ENCODE measurements at places on chromosomes 16 and 17. TPM values are rescaled to one million over a fixed set of nuclear protein-coding genes. Genes with fewer than 3 reads are reported as not detected.
A peak's percentile ranks its signal among the peaks of the same experiment; 100 is the strongest.

GRCh38 chr17:34299027-34299426 is 13.5 kb downstream of the CCL11 start:
- DNase-seq = no peak

DNA sequence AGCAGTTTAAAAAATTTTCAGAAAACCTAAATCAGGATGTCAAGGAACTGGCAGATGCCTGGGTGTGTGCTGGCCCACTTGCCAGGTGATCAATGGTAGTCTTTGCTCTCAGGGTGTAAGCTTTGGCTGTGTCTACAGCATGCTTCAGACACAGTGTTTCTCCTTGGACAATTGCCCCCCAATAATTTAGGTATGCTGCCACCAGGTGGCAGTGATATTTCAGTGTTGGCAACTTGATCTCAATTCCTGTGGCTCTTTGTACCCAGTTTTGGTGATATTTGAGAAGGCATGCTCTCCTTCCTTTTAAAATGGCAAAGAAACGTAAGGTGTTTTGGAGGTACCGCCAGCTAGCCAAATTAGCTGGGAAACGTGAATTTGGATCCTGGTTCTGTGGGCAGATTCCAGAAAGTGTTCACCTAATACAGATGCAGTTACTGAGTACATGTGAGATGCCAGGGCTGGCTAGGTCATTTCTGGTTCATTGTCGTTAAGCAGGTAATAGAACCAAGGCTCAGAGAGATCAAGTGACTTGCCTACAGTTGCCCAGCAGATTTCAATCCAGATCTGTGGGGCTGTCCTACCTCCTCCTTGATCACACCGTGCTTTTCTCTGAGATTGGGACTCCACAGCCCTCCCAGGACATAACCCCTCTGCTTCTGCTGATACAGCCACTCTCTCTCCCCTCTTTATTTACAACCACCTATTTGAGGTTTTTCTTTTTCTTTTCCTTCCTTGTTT is 155.6 kb upstream of the PLCG2 start:
- peak; percentile 59 for DNase-seq

SMPD3 gene
- total RNA-seq = 0.71 TPM

DNA sequence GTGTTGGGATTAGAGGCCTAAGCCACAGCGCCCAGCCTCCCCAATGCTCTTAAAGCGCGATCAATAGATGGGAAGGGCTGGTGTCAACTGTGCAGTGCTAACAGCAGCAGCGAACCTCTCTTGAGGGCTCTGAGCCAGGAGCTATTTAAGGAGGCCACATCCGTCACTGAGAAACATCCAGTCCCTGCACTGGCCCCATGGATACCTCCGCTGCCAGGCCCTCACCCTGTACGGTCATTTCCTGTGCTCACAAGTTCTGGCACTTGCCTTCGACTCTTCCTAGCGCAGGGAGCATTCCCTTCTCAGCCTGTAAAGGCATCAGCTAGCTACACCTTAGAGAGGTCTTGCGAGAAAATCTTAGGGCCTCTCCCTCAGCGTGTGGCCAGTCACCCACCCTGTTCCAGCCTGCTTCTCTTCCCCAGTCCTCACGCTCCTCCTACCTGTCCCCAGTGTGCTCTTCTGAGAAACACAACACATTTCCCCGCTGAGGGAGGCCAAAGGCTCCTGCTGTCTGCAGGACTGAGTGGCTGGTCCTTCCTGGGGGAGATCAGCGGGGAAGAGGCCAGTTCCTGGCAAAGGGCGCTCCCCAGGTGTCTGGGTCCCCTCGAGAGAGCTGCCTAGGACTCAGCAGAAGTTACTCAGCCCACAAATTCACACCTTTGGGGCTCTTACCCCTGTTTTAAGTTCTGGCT is 28.6 kb downstream of the GTF3C1 start:
- DNase-seq = no peak

DNA sequence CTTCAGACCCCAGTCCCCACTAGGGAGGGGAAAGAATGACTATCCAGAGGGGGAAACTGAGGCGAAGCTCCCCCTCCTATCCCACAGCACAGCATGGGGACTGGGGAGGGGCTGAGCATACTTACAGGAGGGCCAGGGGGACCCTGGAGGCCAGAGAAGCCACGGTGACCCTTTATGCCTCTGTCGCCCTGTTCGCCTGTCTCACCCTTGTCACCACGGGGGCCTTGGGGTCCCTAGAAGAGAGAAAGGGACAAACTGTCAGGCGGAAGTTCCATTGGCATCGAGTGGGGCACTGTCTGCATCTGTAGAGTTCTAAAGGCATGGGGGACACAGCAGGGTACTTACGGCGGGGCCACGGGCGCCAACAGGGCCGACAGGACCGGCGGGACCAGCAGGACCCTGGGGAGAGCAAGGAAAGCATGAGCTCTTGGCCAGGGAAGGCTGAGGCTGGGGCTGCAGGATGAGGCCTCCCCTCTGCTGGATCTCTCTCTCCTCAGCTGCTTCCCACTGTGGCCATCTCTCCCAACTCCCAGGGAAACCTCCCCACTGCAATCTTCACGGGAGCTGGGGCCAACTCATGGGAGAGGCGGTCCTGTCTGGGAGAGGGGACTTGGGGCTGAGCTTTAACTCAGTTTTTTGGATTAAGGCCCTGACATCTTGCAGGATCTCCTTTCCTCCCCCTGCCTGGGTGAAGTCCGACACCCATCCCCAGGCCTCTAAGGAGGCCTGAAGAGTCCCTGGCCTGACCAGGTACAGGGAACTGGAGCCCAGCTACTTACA is 13.5 kb downstream of the COL1A1 start:
- no peak for DNase-seq

- no peak for DNase-seq
These were observed 21.9 kb upstream of the SSTR2 start for GRCh38 chr17:73142872-73143381.

DNA sequence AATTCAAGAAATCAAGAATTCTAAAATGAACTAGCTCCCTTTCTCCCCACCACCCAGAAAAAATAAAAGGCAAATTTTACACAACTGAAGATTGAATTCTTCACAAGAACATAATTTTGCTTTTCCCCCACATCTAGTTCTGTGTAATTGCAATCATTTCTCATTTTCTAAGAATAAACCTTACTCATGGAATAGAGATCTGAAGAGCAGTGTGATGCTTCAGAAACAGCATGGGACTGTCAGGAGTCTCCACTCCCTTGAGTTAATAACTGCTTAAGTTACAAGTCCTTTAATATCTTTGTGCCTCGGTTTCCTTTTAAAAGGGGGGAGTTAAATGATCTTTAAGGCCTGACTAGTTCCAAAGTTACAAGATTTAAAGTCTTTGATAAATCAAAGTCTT is 53.7 kb downstream of the CACNG1 start:
- DNase-seq = no peak
